ENCODE measurements at places on chromosomes 5 and 9.
A peak's percentile ranks its signal among the peaks of the same experiment; 100 is the strongest.

GRCh38 chr9:123608104-123608503 lies 252.1 kb downstream of the CRB2 start:
- peak; percentile 69 for DNase-seq

DNA sequence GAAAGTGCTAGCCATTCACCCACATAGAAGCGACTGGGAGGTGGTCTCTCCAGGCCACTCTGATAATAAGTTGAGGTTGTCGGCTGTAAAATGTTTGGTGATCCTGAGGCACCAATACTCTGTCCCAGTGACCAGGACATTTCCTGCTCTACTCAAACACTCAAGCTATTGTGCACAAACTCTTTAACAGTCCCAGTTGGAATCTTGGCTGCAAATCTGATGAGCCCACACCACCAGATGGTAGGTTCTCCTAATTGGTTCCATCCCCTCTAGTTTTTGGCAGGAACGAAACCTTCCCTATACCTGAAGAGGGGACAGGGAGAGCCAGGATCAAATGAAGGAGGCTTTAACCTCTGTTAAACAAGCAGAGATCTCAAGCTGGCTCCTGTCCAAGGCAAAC lies 14.3 kb downstream of the GRIA1 start:
- DNase-seq = no peak

- peak; percentile 95 for DNase-seq
Measured at GRCh38 chr9:3608011-3608410, 82.2 kb upstream of the RFX3 start.

DNA sequence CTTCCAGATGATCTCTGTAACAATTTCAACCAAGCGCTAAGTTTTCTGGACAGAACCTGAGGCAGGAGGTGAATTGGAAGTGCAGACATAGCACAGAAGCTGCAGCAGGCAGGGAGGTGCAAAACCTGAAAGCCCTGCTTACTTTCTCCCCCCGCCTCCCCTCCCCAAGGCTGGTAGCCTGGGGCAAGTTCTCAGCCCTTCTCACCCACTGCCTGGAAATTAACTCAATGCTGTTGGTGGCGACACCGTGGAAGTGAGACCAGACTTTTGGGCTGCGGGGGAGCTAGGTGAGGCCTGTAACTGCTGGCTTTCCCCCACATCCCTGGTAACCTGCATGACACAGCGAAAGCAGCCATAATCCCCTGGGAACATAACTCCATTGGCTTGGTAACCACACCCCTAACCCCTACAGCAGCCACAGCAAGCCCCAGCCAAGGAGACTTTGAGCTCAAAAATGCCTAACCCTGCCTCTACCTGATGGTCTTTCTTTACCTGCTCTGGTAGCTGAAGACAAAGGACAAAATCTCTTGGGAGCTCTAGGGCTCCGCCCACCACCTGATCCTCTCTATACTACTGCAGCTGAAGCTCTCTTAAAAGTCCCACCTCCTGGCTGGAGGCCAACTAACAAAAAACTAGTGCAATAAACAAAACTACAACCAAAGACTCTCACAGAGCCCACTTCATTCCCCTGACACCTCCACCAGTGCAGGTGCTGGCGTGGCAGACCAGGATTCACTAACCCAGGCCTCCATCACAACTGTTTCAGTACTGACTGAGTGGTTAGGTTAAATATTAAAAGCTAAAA lies 11.9 kb upstream of the OR13C8 start:
- no peak for DNase-seq

GRCh38 chr9:88523056-88523455 lies 11.9 kb upstream of the NXNL2 start:
- no peak for DNase-seq

DNA sequence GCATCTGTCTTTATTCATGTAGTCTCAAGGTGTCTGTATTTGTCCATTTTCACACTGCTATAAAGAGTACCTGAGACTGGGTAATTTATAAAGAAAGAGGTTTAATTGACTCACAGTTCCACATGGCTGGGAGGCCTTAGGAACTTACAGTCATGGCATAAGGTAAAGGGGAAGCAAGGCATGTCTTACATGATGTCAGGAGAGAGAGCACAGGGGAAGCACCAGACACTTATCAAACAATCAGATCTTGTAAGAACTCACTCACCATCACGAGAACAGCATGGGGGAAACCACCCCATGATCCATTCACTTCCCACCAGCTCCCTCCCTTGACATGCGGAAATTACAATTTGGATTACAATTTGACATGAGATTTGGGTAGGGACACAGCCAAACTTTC lies 44.2 kb downstream of the NLN start:
- no peak for DNase-seq

- DNase-seq = no peak
Measured at GRCh38 chr9:97524424-97524823, 23.0 kb downstream of the TMOD1 start.

- peak; percentile 52 for DNase-seq
Measured at GRCh38 chr9:6415266-6415665, 2.3 kb downstream of the UHRF2 start.

GRCh38 chr5:66701244-66701643 lies 105.1 kb downstream of the MAST4 start:
- DNase-seq = no peak

- DNase-seq = no peak
Measured at GRCh38 chr5:128649192-128649591, 111.1 kb upstream of the FBN2 start.
